Hematopoietic multipotent progenitor cell treated with erythropoietin and hydrocortisone succinate and interleukin-3 and kit ligand, for 6 days (in vitro differentiated cells): ENCODE measurements at places on chromosomes 1 and 21.

- no peak for DNase-seq
Measured at GRCh38 chr1:185739967-185740366, 5.8 kb downstream of the HMCN1 start.

DNA sequence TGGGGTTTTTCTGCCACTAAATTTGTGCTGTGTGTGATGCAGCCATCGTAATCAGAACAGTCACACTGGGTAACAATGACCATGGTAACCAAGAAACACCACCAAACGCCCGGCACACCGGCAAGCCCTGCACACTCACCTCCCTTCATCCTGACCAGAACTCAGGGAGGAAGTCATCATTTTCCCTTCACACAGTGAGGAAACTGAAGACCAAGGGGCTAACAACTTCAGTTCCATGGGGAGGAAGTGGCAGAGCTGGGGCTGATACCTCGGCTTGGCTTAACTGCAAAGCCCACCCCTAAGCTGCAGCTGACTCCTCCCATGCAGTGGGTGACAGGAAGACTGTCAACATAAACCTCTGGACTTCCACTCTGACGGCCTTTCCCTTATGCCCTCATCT lies 69.3 kb upstream of the BCAR3 start:
- no peak for DNase-seq

GRCh38 chr21:44919111-44919912 lies 1.4 kb downstream of the ITGB2 start:
- peak; percentile 60 for DNase-seq

GRCh38 chr1:243924188-243924587 lies 74.1 kb upstream of the AKT3 start:
- no peak for DNase-seq

- peak; percentile 56 for DNase-seq
Measured at GRCh38 chr1:8314346-8315280, 3.3 kb upstream of the SLC45A1 start.

GRCh38 chr1:42680921-42681683 lies 1.1 kb upstream of the YBX1 start:
- peak; percentile 74 for DNase-seq

- no peak for DNase-seq
Measured at GRCh38 chr1:54094001-54094729, 40.8 kb downstream of the TCEANC2 start.

DNA sequence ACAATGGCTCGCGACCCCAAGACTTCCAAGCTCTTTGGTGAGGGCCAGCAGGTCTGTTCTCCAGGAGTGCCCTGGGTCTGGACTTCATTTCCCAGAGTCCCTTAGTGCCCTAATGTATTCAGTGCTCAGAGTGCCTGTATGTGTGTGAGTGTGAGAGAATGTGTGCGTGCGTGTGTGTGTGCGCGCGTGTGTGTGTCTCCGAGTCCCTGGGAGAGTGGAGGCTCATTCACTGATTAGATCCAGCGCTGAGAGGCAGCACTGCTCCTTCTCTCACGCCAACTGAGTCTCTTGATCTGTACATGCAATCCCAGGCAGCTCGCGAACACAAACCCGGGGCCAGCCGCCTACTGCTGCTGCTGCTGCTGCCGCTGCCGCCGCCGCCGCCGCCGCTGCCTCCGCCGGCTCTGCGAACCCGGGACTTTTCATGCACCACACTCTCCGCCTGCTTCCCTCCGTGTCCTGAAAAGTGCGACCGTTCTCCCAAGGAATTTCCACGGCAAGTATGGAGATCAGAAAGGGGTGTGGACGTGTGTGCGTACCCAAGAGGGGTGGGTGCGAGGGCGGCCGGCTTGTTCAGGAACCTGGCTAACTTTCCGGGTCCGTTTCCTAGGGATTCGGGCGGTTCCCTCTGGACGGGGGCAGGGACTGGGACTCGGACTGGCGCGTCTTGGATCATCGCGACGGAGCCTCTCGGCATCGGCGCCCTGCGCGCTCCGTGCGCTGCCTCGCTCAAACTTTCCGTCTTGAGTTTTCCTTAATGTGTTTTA lies at the start of gene RNF220:
TSS of gene RNF220 (plus strand) at position 225 of the 767 bp plus-strand sequence.
- peak; percentile 85 for DNase-seq

- DNase-seq, result no peak
Measured at GRCh38 chr21:43338951-43339350, 88.0 kb downstream of the SIK1 start.

GRCh38 chr1:92310185-92310597 lies 11.3 kb downstream of the RPAP2 start:
- peak; percentile 80 for DNase-seq

DNA sequence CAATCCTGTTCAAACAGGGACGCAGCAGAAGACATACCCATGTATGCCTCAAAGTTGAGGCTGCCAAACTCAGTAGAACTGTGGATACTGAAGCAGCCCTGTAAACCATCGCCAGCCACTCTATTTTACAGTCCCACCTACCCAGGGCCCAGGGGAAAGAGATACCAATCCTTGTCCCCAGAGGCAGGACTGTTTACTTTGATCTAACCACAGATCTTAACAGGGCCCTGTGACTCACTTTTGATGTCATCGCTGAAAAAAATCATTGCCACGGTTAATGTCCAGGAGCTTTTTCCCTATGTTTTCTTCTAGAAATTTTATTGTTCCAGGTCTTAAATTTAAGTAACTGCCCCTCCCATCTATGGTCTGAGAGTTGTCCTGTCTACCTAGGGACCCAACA lies 538.4 kb upstream of the NCAM2 start:
- no peak for DNase-seq

DNA sequence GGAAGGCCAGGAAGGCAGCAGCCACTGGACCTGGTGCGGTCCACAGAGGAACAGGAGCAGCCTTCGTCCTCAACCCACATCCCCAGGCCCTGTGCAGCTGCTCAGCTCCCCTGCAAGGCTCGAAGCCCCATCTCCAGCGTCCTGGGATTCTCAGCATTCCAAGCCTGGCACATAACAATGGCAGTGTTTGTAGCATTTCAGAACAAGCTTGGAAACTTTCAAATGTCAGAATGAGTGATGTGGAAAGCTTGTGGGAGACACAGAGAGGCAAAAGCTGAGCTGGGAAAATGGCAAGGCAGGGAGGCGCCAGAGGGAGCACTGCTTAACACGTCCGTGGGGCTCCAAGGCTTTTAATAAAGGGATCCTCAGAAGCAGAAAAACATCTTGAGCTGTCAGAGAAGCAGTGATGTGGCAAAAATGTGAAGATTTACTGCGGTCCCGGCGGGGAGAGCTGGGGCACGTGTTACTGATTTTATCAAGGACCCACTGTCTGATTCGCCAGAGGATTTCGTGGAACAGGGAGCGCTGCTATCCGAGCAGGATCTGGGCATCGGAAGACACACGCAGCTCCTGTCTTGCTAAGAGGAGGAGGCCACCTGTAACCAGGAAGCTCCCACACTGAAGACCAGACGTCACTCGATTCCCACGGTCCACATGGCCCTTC lies 38.1 kb downstream of the TOMM20 start:
- DNase-seq, result peak; percentile 54

DNA sequence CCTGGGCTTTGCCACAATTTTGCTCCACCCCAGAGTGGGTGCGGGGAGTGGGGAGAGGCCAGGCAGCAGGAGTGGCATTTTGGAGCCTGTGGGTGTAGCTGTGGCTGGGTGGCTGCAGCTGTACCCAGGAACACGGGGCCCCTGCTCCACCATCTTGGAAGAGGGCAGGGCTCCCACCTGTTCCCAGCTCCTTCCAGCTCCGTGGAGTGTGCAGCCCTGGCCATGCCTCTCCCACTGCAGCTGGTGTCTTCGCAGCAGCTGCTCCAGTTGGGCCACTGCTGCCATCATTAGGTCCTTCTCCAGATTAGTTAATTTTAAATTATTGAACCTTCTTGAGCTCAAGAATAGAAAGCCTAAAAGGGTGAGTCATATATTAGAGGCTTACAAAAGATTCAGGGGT lies 17.6 kb downstream of the FAM20B start:
- DNase-seq, result no peak

DNA sequence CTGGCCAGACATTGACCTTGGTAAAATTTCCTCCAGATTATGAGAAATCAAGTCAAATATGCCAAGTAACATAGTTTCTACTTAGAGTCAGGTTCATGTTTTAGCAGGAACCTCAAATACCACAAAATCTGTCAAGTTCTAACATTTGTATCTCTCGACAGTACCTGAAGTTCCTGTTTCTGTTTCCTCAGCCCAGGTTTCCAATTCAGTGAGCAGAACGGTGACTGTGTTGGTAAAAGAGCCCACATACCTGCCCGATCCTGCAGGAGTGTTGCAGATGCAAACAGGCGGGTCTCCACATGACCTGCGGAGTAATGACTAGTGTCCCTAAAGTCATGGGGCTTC lies 57.9 kb upstream of the LGALS8 start:
- peak; percentile 5 for DNase-seq
